Cerebellar nuclear complex (tissue), 1 donor: ENCODE measurements at places on chromosomes 1 and 21.

GRCh38 chr1:31705080-31705866 lies 1.5 kb upstream of the COL16A1 start:
- DNase-seq, result no peak

DNA sequence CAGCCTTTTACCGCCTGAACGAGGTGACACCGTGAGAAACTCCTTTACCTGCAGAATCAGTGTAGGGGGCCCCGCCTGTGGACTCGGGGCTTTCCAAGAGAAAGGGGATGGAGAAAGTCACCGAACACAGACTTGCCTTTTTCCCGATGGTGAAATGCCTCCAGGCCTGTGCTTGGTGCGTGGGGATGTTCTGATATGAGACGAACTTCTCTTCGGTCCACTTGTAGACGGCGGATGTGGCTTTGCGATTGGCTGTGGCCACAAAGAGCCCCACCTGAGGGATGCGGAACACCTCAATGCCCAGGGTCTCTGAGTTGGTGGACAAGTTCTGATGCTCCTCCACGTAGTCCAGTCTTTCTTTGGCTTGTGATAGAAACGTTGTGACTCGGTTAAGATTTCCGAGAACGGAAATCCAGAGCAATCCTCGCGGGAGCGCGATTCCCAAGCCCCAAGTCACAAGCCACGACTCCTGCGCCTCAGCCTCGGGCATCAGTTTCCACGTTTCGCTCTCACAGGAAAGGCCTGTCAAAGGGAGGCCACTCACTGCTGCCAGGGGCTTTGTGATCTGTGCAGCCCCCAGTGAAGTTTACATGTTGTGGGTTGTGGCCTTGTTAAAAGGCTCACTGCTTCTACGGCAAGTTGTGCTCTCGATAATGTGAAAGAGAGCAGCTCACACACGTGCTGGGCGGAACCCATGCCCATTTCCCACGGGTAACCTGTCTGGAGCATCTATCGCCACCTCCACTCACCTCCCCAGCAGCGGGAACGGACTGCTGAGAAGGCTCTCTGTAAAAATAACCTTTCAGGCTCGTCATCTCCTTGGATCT lies 12.6 kb downstream of the KRTAP10-1 start:
- DNase-seq, result no peak

DNA sequence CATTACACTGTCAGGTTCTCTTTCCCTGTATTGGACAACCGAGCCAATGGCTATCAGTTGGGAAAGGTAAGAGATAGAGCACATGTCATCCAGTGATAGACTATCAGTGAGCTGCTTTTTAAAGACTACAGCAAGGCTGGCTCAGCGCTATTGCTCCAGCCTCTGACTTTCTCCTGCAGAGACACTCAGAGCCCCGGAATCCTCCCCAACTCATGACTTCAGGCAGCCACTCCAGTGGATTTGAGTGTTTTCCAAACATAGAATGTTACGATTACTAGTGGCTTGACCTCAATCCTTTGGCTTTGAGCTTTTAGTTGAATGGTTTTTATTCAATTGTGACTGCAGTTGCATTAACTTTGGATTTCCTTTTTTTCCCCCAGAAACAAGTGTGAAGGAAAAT lies 331.9 kb downstream of the DISC1 start:
- DNase-seq, result no peak

DNA sequence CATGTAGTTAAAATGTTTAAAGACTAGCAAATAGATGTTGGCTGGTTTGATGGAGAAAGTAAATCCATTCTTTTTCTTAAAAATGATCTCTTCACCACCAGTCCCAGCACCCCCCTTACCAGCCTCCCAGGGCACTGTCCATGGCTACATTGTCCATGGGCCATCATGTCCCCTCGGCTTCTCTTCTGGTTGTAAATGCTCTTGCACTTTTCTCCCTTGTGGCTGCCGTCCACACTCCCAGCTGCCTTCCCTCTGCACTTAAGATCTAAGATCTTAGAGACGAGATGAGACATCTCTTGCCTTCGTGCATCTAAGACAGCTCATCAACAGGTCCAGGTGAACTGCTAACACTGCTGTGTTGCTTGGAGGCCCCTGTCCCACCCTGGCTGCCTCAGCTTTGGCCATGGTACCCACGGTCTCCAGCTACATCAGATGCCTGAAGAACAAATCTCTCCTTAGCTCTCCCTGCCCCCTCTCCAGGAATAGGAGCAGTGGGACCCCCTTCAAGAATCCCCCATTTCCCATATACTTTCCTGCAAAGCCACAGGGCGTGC lies 11.1 kb downstream of the CAPN2 start:
- DNase-seq, result no peak

DNA sequence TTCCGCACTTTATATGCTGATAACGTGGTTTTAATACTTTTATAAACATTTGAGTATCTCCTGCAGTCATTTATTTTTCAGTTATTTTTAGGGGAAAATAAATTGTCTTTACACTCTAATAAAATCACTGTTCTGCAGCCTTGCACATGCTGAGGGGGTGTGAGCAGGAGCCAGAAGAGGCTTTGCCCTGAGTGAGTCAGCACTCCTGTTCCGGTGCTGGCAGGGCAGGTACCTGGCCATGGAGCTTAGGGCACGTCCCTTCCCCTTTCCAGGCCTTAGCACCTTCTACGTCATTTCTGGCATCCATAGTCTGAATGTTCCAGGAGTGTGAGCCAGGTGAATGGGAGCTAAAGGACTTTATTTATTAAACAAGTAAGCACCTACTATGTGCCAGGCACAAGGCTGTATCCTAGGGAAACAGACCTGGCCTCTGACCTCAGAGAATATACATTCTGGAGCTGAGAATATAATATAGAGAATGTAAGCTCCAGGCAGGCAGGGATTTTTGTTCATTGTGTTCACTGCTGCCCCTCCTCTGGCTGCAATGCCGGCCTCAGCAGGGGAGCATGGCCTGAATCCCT lies 402.9 kb downstream of the PTPRU start:
- DNase-seq, result no peak

- no peak for DNase-seq
These were observed 891.5 kb upstream of the ADGRL2 start for GRCh38 chr1:80909172-80909784.

GRCh38 chr1:44820328-44821239 lies 12.3 kb downstream of the BTBD19 start:
- DNase-seq, result no peak

DNA sequence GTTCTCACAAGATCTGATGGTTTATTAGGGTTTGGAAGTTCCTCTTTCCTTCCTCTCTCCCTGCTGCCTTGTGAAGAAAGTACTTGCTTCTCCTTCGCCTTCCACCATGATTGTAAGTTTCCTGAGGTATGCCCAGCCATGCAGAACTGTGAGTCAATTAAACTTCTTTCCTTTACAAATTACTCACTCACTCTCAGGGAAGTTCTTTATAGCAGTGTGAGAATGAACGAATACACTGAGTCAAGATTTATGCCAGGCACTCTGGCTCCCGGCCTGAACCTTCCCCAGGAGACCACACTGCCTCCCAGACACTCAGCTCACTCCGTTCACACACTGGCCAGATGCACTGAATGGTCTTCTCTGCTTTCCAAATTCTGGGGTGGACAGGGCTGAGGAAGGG lies 308.3 kb upstream of the AJAP1 start:
- no peak for DNase-seq

- no peak for DNase-seq
These were observed 76.6 kb downstream of the TGFBR3 start for GRCh38 chr1:91809317-91809716.

DNA sequence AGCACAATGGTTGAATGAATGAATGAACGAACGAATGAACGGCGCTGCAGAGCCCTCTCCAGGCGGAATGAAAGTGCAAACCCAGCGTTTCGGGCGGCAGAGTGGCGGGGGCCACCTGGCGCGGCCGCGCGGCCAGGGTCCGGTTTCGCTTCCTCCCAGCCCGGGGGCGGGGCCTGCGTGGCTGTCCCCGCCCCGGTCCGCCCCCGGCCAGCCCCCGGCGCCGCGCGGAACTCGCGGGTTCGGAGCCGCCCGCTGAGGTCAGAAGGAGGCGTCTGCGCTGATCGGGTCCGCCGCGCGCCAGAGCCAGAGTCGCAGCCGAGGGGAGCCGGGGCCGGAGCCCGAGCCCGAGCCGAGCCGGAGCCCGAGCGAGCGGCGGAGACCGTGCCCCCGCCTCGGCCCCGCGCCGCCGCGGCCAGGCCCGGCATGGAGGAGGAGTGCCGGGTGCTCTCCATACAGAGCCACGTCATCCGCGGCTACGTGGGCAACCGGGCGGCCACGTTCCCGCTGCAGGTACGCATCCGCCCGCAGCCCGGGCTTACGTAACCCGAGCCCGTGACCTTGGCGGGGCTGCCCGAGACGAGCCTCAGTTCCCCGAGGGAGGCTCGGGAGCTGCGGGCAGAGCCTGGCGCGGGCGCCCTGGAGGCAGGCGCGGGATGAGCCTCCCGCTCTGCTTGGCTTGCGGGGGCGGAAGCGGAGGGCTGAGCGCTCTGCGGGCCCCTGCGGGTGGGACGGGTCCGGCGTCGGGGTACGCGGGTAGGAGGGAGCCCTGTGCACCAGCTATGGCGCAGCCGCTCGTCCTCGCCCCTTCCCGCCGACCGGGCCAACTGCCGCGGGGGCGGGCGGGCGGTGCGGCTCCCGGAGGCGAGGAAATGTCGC lies at the start of gene PDXK:
TSS of gene PDXK (plus strand) at position 258 of the 876 bp plus-strand sequence. CDS start at position 424, 166 bp downstream.
- no peak for DNase-seq

GRCh38 chr1:62439652-62440371 lies 3.0 kb downstream of the USP1 start:
- DNase-seq, result no peak

DNA sequence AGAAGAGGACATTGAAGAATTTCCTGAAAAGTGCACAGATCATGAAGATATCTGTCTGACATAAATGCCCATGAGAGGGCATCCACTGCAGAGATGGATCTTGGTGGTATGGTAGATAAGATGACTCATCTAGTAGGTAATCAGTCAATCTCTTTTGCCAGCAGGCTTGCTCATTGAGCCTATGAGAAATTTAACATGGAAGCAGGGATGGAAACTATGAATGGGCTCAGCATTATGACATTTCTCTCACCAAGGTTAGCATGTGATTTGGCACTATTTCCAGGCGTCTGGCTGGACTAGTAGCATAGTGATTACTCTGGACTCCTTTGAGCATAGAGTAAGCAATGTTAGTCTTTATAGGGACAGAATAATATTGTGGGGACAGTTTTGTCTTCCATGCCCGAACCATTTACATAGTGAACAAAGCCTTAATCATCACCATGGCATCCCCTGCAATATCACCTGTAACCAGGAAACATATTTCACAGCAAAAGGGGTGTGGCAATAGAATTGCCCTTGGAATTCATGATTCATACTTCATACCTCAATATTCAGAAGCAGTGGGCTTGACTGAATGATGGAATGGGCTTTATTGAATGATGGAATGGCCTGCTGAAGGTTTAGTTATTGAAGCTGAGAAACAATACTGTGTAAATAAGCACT lies 7.3 kb downstream of the OR2C3 start:
- DNase-seq, result no peak
